ENCODE measurements at places on chromosomes 2 and 18.

DNA sequence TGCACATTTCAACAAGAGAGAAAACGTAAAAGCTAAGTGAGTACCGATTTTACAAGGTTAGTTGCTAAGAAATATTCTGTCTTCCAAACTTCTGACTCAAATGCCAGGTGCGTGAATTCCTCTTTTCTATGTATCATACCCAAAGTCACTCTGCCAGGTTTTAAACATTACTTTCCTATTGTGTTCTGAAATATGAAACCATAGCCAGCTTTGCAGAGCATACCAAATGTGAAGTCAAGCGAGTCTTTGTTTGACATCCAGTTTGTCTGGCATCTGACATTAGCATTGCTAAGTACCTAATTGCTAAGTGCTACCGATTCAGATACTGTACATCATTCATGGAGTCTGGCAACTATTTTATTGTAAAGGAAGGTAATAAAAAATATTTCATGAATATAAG is 321.9 kb upstream of the GALNT5 start:
- no peak for DNase-seq

DNA sequence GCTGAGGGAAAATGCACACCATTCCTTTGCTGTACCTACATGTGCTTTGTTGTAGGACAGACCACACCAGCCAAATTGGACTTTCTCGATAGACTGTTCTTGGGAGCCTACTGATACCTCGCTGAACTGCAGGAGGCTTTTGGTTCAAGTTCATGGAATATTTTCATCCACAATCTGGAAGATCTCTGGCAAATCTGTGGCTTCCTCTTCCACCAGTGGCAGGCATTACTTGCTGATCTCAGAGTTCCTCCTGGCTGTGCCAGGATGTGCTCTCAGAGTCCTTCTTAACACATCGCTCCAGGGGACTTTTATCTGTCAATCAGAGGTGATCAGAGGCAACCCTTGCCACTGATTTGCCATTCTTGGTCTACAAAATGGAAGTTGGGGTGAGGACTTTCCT is 87.7 kb downstream of the PTGR3 start:
- DNase-seq: no peak

DNA sequence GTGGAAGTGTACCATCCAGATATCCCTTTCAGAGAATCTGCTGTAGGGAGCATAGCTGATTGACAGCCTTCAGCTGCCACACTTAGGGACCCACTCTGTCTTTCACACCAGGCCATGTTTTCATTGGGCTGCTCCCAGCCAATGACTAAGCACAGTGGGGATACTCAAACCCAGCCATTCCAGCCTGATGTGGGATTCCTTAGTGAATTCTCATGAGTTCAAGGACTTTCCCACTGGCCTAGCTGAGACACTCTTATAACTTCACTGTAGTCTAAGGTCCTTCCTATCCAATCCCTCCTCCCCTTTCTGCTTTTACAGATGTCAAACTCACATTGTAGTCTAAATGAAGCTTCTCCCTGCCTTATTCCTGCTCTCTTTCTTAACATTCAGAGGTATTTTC is 201.2 kb downstream of the PIK3C3 start:
- DNase-seq: no peak

DNA sequence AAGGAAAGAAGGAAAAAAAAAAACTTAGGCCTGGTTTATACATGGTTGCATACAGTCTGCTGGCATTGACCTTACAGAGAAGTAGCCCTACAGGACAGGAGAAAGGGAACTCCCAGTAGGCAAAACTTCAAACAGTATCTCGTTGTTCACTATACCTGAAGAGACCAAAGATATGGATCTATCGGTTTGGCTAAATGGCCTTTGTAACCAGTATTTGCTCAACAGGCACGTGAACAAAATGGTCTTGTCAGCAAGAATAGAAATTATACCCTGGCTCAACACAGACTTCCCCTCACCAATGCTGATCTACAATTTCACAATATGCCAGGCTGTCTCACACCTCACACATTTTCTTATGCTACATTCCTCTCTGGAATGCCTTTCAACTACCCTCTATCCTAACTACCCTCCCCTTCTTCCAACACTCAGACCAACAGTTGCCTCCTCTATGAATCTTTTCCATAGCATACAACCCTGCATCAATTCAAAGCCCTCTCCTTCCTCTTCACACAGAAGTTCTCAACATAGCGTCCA is 13.7 kb downstream of the HYCC2 start:
- DNase-seq: no peak

DNA sequence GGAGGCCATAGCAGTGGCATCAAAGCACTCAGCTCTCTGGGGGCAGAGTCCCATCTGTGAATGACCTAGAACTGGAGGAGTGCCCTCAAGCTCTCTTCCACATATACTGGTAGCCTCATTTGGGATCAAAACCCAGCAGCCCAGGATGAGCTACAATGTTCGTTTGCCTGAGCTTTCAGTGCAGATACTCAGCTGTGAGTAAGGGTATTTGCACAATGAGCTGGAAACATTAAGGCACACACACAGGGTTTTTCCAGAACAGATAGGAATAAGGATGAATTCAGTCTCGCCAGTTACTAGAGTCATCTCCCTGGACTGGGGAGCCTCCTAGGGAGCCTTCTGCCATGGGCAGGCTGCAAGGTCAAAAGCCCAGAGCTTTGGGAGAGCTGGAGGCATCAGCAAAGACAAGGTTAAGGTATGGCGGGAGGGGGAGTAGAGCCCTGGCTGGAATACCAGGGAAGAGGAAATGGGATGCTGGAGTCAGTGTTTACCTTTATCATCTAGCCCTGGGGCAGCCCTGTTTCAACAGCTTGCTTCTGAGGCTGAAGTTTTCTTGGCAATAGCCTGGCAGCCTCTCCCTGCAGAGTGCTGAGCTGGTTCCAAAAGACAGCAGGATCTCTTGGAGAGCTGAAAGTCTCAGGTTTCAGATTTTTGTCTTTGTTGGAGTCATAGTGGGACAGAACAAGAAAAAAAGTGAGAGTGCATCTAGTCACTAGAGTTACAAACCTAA is 187.7 kb downstream of the LOXHD1 start:
- DNase-seq: no peak

DNA sequence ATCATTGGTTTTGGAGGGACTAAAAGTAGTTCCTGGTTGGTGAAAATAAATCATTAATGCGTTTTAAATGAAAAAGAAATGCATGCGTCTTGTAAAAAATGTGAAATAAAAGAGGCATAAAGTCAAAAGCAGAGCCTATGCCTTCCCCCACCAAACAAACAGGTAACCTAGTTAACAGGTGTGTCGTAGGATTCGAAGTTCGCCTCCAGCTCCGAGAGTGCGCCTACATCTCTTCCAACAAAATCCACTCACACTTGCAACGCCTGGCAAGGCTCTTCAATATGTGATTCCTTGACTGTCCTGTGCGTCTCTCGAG is 677 bp upstream of the SMAD4 start:
- no peak for DNase-seq

- no peak for DNase-seq
Measured at GRCh38 chr2:36455011-36455410, 99.4 kb downstream of the CRIM1 start.

DNA sequence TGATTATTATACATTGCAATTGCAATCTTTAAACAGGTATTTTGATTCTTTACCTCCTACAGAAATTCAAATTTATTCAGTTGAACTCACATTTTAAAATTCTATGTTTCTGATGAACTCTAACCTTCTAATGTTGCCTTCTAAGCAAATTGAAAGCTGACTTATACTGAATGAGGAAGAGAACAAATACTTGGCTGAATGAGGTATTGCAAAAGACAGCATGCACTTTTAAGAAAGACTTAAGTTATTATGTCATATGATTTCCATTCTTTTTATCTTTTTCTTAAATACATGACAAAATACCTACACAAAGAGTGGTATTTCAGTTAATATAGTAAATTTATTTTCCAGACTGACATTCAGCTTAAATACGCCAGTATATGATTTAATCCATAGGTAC is 64.7 kb downstream of the FAM228A start:
- DNase-seq: no peak

DNA sequence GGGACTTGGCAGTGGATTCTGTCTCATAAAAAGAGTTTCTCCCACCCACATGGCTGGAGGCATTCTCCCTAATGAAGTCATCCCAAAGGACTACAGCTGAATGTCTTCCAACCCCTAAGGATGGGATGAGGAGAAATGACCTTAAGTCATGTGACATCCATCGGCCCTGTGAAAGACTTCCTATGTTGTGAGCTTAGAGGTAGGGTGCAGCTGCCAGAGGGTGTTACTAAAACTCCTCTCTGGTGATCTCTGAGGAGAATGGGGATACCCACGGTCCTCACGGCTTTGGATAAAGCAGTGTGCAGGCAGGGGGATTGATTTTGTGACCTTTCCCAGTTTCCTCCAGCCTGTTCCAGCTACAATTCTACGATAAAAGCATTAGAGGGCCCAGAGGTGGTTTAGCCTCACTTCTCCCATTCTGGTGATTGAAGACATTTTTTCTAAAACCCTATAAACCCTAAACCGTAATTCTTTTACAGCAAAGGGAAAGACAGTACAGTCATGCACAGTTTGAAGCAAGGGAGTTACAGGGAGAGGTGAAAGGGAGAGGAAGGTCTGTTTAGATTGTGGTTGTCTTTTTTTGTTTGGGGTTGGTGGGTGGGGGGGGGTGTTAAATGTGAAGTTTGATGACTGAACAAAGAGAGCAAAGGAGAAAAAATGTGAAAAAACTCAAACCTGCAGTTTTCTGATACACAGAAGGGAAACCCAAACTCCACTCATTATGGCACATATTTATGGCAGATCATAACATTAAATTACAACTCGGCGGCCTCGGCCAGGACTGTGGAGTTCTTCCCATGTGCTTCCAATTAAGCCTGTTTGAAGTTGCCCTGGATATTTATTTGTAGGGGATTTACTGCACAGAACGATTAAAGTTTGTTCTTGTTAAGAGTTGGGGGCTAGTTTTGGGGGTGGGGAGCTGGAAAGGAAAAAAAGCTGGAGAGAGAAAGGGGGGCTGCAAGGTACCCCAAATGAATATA is 26.6 kb upstream of the SLC14A2 start:
- DNase-seq: no peak

- DNase-seq: no peak
Measured at GRCh38 chr2:233359823-233360222, 5.5 kb downstream of the DGKD start.

Data from GM18507 (cell line).